ENCODE measurements at places on chromosomes 6 and 20.

DNA sequence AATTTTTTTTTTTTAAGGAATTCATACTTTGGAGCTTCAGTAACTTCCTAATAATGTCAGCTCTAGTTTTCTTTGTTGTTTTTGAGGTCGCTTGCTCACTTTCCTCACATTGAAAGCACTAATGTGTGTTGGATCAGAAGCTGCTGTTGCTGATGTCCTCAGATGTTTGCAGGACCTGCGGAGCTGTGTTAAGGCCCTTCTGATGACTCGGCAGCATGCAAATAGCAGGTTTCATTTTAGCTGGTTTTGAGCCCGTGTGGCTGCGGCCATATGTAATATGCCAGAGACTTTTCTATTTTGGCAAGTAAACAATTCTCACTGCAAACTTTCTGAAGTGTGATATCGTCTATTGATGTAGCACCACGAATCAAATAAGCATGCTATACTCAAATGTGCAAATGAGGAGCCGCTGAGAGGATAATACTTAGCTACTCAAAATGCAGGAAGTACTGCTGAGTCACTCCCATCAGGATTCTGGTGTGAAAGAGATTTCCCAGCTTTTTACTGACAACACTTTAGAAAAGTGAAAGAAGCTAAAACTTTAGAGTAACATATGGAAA is 187.8 kb downstream of the SASH1 start:
- DNase-seq: no peak

GRCh38 chr20:21677261-21677660 is 28.2 kb upstream of the PAX1 start:
- no peak for DNase-seq

DNA sequence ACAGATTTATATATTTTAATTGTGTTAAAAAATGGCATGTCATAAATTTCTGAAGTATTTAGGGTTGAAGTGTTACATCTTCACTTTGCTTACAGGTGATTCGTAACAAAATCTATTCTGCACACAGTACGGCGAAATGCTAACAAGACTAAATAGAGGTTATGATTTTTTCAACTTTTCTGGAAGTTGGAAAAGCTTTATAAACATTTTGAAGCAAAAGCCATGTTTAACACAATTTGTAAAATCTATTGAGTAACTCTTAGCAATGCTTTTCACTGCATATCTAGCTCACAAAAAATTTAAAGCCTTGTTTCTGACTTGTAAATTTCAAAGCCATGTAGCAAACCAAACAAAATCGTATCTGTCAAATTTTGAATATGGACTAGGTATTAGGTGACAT is 3.3 kb downstream of the STX16 start:
- no peak for DNase-seq

- DNase-seq: no peak
These were observed 4.7 kb downstream of the CUL9 start for GRCh38 chr6:43186706-43187105.
